ENCODE measurements at places on chromosomes 13 and 19.
A peak's percentile ranks its signal among the peaks of the same experiment; 100 is the strongest.

- DNase-seq, result no peak
These were observed 1.9 kb upstream of the FRY start for GRCh38 chr13:32029684-32030083.

GRCh38 chr19:29454109-29454508 is 71.7 kb upstream of the VSTM2B start:
- DNase-seq, result no peak

GRCh38 chr19:42198676-42199439 is 18.6 kb downstream of the DEDD2 start:
- DNase-seq, result no peak

- DNase-seq, result no peak
These were observed 44.4 kb downstream of the GPC6 start for GRCh38 chr13:93270769-93271742.

DNA sequence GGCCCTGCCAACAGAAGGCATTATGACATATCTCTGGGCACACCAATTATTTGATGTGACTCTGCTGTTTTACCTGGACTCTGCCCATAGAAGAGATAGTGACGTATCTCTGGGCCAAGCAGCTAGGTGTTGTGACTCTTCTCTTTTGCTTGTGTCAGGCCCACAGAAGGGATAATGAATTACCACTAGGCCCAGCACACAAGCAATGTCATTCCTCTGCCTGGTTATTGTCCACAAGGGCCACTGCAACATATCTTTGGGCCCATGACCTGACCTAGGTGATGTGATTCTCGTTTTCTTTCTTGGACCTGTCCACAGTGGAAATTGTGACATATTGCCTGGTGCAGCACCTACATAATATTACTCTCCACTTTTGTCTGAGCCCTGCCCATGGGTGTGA is 65.1 kb upstream of the ZNF724 start:
- no peak for DNase-seq

- DNase-seq, result no peak
These were observed 110.4 kb downstream of the DNAJC15 start for GRCh38 chr13:43133792-43134191.

GRCh38 chr13:96381681-96382080 is 291.8 kb downstream of the HS6ST3 start:
- DNase-seq, result no peak

GRCh38 chr19:42023121-42023942 is 29.3 kb upstream of the ATP1A3 start:
- DNase-seq, result no peak

DNA sequence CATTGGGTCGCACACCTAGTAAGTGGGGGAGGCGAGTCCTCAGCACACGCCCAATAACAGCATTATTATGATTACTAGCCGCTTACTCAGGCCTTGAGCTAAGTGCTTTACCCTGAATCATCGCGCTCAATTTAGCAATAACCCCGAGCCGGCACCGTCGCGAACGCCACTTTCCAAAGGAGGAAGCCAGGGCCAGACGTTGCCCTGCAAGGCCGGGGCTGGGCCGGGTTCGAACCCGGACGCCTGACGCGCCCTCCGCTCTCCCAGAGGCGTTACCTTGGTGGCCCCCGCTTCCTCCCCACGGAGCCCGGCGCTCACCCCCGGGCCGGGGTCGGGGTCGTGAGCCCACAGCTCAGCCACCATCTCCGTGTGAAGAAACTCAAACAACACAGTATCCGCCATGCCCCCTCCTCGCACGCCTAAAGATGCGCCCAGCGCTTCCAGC is at the start of gene TRAPPC6A:
Gene TRAPPC6A, minus strand, starts transcription at position 421 of the 445 bp plus-strand sequence. Its CDS starts 19 bp downstream, at position 402.
- no peak for DNase-seq

GRCh38 chr13:48000559-48001113 is 437 bp downstream of the SUCLA2 start:
- DNase-seq, result no peak

- DNase-seq, result no peak
These were observed 1.4 kb downstream of the DUXA start for GRCh38 chr19:57165846-57166245.

DNA sequence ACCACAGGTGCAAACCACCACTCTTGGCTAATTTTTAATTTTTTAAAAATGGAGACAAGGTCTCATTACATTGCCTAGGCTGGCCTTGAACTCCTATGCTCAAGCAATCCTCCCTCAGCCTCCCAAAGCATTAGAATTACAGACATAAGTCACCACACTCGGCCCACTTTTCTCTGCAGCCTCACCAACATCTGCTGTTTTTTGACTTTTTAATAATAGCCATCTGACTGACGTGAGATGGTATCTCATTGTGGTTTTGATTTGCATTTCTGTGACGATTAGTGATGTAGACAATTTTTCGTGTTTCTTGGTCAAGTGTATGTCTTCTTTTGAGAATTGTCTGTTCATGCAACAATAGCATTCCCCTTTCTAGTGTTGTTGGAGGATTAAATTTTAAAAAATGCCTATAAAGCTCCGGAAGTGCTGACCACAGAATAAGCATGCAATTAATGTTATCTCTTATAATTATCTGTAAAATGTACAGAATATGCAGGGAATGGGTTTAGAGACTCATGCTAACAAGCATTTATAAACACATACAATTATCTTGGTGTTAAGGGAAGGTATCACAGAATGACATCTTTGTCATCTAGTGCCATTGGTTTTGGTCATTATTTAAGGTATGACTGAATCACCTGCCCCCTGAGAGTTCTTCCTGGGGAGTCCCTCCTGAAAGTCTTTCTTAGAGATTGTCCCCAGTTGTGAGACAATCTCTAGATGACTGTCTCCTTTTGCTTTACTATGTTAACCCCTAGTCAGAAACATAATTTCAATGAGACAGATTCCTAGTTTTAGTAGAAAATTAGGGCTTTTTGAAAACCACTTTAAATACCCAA is 118.5 kb upstream of the SERTM1 start:
- no peak for DNase-seq

GRCh38 chr13:21997726-21998125 is 326.9 kb downstream of the FGF9 start:
- no peak for DNase-seq

- no peak for DNase-seq
These were observed 4.7 kb downstream of the PRR36 start for GRCh38 chr19:7869453-7869909.

DNA sequence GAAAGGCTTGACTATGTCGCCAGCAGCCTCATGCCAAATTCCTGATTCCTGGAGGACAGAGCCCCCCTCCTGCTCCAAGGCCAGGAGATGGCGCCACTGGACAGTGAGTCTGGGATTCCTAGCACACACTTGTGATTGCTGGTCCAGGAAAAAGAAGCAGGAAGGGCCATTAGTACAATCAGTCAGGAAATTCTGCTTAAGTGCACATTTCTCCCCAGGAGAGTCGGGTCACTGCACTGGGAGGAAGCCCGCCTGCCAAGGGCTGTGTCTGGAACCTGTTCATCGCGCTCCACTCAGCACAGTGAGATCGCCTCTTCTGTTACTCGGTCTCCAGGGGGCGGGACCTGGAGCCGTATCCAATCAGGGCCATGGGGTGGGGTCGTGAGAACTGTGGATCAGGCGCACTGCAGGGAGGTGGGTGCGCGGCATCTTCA is 65.1 kb downstream of the ZNF823 start:
- peak; percentile 44 for DNase-seq

- no peak for DNase-seq
These were observed 105.0 kb downstream of the MBNL2 start for GRCh38 chr13:97327086-97327485.

GRCh38 chr19:30731591-30731990 is 359.4 kb downstream of the ZNF536 start:
- DNase-seq, result no peak

- no peak for DNase-seq
These were observed 53.4 kb downstream of the KLF12 start for GRCh38 chr13:74080762-74081161.

DNA sequence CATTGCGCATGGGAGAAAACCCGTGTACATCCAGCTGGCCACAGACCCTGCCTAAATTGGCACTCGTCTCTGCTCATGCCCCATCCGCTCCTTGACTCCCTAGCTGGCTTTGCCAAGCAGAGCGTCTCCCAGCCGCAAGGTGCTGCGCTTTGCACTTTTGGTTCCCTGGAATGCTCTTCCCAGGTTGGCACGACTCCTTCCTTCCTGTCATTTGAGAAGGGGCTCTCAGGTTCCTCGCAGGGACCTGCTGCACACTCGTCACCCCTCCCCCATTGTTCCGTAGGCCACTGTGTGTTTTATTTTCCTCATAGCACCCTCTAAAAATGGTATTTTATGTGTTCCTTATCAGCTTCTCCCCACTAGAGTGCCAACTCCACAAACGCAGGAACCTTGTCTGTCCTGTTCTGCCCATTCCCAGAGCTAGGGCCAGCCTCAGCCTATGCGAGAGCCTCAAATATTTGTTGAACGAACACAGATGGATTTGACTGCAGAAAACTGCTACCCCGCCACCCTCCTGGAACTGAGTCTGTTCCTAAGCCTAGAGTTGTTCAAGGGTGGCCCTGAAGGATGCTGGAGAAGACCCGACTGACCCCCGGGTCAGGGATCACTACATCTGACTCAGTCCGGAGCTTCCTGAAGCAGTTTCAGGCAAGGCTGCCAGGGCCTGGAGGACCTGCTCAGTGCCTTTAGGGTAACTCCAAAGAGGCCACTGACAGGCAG is 8.4 kb upstream of the CEBPA start:
- DNase-seq, result no peak

- DNase-seq, result peak; percentile 99
These were observed 4.3 kb downstream of the FSTL3 start for GRCh38 chr19:680287-681028.

DNA sequence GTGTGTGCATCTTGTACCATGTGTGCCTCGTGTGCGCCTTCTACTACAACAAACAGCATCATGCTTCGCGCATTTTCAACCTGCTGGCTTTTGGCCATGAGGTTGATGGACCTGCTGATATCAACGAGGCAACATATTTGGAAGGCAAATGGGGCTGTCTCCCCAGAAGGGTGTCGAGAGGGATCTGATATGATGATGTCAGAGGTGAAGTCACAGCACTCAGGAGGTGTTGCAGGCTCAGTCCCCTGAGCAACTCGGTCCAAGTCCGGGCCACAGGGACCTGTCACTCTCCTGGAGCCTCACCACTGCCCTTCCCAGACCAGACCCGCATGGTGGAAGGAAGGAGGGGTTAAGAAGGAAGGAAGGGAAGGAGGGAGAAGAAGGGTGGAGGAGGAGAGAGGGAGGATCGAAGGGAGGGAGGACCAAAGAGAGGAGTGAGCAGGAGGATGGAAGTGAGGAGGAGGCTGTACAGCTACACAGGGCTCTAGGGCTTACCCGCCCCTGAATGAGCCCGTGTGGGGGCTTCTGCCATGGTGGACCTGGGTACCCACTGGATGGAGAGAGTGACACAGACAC is 6.7 kb upstream of the C13orf46 start:
- no peak for DNase-seq

DNA sequence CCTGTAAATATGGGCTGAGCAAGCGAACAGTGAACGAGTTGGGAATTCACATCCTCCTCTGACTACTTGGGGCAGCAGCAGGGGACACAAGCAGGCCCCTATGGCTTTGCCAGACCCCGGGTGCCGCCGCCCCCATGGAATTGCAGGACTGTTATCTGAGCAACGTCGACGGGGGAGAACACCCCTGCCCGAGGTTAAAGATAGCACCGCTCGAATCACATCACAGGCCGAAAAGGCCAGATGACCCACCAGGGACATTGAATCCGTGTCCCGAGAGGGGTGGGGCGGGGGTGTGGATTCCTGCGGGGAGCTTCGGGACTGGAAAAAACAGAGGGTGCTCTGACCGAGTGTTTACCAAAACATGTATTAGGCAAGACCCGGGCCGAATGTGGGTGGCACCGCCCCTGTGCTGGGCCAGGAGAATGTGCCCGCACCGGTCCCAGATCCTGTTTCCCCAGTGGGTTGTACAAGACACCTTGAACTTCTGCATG is 9.1 kb downstream of the FEM1A start:
- DNase-seq, result no peak

DNA sequence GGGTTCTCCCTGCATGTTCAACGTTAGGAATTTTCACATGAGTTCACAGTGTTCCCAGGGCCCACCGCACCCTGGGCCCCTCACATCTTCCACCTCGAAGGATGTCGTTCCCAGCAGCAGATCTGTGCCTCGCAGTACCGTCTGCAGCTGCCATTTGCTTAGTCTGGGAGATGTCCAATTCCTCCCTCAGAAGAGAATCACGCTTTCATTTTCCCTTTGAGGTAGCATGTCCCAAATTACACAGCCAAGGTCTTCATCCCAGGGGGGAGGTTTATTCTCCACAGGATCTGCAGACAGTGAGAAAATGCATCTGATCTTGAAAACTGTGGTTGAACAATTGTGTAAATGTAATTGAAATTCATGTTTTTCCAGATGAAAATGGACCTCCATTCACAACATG is 150.2 kb downstream of the DCT start:
- no peak for DNase-seq

DNA sequence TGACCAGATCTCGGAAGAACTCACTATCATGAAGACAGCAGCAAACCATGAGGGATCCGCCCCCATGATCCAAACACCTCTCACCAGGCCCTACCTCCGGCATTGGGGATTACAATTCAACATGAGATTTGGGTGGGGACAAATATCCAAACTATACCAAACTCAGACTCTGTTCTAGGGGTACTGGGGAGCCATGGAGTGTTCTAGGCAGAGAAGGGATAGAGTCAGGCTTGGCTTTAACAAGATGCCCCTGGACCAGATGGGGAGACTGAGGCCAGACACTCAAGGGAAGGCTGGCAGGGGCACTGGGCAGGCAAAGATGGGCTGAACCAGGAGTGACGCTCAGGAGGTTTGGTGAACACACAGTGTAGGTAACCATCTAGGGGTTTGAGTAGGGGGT is 11.9 kb upstream of the SCN1B start:
- DNase-seq, result no peak
